Activated CD8-positive, alpha-beta memory T cell treated with anti-CD3 and anti-CD28 coated beads for 1 hour (primary cell): ENCODE measurements at places on chromosomes 5 and 9.

- DNase-seq: no peak
These were observed 255.4 kb downstream of the SMARCA2 start for GRCh38 chr9:2270565-2270964.

GRCh38 chr9:93709600-93710369 is 133.4 kb downstream of the PHF2 start:
- no peak for DNase-seq

DNA sequence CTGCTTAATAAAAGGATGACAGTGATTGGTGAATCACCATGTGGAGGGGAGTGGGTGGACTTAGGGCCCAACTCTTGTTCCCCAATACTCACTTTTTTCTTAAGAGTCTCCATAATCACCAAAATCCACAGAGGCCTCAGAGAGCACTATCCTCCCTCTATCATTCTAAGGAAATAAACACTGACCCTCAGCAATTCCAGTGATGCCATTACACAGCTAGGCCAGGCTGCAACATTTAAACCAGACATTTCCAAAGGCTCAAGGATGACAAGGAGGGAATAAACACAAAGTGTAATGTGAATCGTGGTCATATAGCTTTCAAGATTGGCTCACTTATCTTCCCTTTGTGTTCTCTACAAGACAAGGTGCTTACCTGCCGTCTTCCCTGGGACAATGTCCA is 2.4 kb upstream of the ARSI start:
- DNase-seq: no peak

DNA sequence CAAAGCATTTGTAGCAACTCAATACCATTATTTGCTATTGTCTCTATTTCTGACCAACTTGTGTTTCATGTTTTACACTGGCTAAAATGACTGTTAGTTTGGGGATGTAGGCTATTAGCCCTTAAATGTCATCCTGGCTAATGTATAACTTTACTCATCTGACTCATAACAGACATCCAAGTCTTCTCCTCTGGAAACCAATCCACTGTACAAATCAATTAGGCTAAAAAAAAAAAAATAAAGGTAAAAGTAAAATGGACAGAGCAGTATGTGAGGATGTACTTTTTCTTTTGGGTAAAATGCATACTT is 20.6 kb downstream of the MEGF9 start:
- DNase-seq: no peak

GRCh38 chr5:126752081-126752785 is 24.7 kb upstream of the LMNB1 start:
- DNase-seq: no peak

GRCh38 chr5:171603591-171603990 is 182.0 kb upstream of the SMIM23 start:
- no peak for DNase-seq

DNA sequence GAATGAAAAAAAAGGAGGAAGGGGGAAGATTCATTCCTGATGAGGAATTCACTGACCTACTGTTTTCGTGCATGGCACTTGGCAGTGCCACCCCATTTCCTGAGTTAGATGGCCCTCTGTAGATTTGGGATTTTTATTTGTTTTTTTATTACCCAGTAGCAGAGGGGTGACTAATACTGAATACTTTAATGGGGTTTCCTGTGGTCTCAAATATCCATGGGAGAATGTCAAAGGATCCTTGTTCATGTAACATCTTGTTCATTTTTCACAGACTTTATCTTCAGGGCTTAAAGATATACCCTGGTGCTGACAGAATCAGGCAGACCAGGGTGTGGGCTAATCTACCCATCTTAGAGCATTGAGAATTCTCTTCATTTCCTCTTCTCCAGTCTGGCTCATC is 93.0 kb downstream of the MAMDC2 start:
- no peak for DNase-seq

GRCh38 chr5:77250021-77250420 is 39.5 kb downstream of the PDE8B start:
- no peak for DNase-seq

- DNase-seq: no peak
These were observed 73.8 kb downstream of the AMBP start for GRCh38 chr9:114004221-114004716.

DNA sequence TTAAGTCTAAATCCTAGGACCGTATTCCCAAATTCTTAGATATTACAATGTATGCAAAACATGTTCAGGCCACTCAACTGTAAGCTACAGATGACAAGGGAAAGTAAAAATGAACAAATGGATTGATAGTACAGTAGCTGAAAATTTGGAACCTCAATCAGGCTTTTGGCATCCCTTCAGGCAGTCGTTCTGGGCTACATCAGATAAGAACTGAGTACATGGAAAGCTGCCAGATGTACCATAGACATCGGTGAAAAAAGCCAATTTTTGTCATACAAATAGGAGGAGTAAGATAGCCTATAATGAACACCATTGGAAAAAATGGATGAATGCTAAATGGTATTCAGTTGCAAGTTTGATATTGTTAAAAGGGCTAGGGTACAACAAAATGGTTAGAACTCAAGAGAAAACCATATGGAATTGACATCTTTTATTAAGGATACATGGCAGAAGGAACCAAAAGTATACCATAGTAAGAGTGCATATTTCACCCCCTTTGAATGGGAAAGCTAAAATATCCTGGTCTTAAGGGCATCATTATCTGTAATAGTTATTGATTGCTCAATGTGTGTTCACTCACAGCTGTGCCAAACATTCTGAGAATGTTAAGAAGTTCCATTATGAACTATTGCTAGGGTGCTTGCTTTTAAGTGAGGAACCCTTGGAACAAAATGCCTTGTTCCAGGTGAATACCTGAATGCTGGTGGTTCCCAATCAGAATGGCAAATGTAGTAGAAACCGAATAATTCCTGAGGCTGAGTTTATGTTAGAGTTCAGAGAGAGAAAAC is 86.4 kb downstream of the NR3C1 start:
- no peak for DNase-seq

DNA sequence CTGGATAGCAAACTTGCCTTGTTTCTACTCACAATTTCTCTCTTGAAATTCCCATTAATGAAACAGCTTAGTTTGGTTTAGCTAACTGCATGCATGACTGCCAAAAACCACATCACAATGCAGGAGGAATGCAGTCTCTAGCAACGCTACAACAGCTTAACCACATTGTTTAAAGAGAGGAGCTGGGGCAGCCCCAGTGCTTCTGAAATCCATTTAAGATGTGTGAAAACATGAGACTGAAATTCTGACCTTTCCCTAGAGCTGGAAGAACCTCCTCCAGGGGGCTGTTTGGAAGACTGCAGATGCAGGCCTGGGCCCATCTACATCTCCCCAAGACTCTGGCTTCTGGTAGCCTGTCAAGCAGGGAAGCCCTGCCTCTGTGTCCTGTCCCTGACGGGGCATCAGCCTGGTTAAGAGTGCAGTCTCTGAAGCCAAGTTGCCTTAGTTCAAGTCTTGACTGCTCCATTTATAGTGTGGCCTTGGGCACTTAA is 157.1 kb downstream of the ZNF462 start:
- DNase-seq: no peak
